ENCODE measurements at places on chromosomes 2 and 18. TPM values are rescaled to one million over a fixed set of nuclear protein-coding genes. Genes with fewer than 3 reads are reported as not detected.

- DNase-seq, result peak; percentile 36
Observed at GRCh38 chr2:173555833-173556232, 201.2 kb downstream of the CDCA7 start.

DNA sequence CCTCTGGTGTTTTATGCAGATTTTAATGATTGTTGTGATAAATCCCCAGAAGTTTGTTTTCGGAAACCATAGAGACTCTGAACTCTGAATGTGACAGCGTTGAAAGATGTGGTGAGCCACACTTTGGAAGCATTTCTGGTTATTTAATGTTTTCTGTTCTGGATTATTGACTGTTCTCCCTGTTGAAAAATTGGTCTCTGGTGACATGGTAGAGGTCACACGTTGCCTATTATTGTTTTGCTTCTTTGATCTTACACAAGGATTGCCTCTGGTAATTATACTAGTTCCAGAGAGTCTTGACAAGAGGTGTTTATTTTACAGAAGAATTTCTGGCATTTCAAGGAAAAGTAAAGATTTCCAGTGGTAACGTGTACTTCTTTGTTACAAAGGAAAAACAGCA lies 127.1 kb downstream of the GREB1L start:
- DNase-seq, result no peak

DNA sequence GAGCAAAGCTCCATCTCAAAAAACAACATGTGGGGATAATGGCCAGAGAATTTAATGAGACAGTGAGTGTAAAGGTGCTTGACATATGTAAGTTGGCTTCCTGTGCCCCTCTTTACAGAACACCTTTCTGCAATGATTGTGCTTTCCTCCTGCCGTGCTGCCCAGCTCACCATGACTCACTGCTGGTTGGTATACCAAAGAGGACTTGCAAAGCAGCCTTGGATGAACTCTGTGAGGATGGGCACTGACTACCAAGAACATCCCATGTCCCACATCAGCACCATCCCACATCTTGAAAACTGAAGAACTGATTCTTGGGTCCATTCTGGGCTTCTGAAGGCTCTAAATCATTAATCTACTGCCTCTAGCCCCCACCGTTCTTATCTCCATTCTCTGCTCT lies 52.2 kb downstream of the NGEF start:
- DNase-seq, result no peak

DNA sequence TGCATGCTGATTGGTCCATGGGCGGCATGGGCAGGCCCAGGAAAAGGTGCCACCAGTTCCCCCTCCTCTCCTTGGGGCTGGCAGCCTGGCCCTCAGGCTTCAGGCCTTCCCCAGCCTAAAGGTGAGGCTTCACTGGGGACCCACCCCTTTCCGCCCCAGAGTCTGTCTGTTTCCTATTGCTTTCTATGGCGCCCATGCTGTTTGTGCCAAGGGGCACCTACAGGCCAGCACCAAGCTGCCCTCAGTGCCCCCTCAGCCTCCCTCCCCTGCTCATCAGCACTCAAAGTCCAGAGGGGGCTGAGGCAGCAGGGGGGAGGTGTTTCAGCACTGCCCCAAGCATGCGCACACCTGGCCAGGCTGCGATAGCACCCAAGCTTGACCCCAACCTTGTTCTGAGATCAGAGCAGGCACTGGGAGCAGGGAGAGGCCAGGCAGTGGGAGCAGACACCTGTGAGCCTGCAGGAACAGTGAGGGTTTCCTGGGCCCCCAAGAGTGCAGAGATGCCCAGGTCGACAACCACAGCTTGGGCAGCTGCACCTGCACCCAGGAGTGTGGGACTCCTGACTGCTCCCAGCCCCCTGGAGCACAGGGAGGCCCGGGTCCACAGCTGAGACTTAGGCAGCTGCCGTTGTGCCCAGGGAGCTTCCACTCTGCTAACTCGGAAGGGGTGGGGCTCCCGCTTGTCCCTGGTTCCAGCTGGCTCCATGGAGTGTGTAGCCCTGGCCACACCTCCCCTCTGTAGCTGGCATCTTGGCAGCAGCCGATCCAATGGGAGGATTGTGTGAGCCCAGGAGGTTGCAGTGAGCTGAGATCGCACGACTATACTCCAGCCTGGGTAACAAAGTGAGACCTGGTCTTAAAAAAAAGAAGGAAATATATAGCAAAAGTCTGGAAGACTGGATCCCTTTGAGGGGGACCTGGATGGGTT lies 69.1 kb downstream of the NCAPH start:
- no peak for DNase-seq

DNA sequence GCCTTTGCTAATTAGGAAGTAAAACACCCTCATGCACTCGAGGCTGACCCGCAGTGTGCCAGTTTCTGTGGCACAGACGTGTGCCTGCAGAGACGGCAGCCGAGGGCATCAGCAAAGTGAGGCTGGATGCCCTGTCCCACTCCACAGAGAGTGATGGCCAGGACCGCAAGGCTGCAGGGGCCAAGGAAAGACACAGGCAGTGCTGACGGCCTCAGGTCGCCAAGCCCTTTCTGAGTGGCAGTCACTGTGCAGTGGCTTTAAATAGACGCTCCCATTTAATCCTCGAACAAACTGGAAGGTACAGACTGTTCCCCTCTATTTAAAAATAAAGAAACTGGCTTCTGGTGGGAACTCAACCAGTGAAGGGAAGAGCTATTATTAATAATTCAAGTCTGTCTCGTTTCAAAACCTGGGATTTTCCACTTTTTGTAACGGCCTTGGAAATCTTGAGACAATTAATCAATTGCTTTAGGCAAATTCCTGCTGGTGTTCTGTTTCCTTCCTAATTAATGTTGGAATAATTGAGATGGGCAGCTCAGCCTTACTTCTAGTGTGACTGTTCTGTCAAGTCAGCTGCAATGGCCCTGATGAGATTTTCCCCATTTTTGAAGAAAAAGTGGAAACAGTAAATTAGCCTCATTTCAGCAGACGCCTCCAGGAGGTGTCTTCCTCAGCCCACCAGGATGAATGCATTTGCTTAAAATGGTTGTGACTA lies 644.6 kb upstream of the RAB6C start:
- no peak for DNase-seq

DNA sequence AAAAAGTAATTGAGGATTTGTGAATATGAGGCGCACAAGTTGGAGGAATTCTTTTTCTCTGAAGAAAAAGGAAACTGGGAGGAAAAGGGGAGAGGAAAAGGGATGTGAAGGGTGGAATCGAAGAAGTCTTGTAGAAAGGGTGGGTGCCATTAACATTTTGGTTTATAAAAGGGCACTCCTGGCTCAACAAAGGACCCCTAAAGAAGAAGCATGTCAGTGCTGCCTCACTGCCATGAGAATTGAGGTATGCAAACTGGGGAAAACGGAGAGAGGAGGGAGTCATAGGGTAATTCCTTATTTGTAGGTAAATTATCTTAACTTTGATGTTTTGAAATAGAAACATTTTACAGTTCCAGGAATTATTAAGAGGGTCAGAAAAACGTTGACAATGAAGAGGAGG lies 207.2 kb downstream of the NAPG start:
- DNase-seq, result no peak

GRCh38 chr2:227862227-227862740 lies 9.1 kb upstream of the DAW1 start:
- no peak for DNase-seq

DNA sequence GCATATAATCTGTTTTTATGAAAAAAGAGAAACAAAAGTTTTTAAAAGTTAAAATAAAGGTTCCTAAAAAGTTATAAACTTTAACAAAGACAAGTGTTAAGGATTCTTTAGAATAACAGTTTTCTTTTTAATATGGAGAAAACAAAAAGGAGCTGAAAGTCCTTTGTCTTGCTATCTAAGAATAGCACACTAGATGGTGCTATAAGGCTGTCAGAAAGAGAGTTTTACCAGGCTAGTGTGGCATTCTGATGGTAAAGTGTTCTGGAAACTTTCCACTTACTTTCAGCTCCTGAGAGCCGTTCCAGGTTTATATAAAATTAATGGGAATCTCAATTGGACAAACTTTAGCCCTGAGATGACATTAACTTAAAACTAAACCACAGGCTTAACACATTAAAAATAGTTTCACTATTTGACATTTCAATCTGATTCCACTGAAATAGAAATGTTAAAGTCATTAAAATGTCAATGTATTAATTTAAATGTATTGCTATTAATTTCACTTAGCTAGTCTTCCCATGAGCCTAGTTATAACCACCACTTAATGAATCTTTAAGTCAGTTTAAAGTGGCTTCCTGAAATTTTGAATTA lies 3.7 kb downstream of the FBXO48 start:
- no peak for DNase-seq

- DNase-seq, result no peak
Observed at GRCh38 chr2:24456599-24457556, 34.2 kb upstream of the NCOA1 start.

DNA sequence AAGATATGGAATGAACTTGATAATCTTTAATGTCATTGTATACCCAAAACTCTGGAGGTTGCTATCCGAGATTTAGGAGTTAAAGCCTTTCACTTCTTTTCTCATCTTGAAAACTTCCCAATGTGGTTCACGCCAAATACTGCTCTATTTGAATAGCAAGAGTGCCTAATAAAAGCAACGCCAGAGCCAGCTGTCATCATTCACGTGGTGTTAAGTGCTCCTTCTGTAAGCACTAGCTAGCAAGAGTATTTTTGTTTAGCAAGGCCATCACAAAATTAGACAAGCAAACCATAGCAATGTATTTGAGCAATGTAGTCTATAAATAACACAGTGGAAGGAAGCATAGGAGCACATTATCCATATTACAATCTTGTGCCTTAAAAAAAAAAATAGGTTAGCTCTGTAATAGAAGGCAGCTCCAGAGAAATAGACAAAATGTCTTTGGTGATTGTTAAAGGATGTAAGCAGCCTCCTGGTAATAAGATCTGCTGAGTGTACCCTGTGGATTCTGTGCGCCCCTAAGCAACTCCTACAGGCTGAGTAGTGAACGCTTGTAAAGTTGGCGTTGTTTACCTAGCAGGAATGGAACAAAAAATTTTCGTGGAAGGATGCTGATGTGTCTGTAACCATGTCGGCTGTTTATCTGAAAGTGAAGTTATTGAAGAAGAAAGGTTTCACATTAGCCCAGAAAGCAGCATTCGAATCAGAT lies 518.0 kb downstream of the CNTNAP5 start:
- peak; percentile 31 for DNase-seq

DNA sequence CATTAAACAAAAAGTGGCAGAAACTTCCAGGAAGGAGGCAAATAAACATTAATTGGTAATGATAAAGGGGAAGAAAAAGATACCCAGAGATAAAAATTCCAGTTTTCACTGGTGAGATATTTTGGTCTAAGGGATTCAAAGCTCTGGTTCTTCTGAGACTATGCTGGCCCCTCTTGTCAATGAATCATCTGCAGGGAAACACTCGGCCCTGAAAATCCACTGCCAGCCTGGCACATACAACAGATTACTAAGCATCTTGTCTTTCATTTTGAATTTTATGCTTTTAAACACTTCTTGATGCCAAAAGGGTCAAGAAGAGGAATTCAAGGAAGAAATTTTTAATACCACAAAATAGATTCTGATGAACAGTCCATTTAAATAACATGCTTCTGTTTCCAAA lies 1603.8 kb upstream of the ZEB2 start:
- no peak for DNase-seq

The C2orf80 gene
- not detected for polyA plus RNA-seq

The FAM110C gene
- polyA plus RNA-seq, result 3.8 TPM

The NOL4 gene
- polyA plus RNA-seq, result 1.3 TPM

DNA sequence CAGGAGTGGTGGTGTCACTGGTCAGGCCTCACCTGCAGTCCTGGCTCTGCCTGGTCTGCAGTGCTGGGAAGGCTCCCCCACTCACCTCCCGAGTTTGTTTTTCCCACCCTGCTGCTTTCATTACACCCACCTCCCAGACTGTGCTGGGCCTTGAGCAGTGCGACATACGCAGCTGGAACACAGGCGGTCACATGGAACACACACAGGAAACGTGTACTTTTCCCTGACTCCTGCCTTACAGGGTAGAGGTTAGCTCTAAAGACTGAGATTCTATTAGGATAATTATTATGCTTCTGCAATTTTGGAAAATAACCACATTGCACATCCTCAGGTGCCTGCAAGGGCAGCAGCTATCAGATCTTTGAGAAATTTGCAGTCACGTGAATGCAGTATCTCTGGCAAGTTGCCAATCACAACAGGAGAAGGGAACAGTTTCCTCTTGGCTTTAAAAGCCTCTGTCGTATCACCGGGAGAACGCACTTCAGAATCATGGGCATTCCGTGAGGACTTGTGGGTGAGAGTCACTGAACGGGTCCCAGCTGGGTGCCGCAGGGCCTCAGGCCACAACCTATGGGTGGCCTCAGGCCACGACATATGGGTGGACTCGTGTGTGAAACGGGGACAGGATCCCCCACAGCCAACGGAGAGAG lies 136.5 kb downstream of the ZNF236 start:
- peak; percentile 40 for DNase-seq

DNA sequence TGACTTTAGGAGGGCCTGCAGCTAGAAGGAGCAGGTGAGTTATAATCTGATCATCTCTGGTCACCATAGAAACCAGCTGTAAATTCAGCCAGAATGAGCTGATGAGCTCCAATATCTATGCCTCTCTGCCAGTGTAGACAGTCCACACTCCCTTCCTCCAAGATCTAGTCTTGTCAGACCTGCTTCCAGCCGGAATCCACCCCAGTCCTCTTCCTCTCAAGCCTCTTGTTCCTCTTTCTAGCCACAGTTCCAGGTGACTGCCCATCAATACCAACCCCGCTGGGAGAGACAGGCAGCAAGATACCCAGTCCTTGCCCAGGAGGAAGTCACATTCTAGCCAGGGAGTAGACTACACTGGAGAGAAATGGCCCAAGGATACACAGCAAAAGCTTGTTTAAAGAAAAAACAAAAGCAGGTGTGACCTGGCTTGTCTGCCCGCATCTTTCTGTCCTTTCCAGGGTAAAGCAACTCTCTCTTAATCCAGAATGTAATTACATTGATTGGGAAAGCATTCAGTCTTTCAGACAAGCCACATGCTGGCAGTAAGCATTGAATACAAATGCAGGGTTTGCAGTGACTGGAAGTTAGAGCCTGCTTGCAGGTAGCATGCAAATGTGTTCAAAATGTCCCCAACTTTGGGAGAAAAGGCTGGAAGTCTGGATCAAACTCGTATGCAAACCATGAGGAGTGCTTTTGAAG lies 9.0 kb upstream of the SLC35F6 start:
- DNase-seq, result no peak

DNA sequence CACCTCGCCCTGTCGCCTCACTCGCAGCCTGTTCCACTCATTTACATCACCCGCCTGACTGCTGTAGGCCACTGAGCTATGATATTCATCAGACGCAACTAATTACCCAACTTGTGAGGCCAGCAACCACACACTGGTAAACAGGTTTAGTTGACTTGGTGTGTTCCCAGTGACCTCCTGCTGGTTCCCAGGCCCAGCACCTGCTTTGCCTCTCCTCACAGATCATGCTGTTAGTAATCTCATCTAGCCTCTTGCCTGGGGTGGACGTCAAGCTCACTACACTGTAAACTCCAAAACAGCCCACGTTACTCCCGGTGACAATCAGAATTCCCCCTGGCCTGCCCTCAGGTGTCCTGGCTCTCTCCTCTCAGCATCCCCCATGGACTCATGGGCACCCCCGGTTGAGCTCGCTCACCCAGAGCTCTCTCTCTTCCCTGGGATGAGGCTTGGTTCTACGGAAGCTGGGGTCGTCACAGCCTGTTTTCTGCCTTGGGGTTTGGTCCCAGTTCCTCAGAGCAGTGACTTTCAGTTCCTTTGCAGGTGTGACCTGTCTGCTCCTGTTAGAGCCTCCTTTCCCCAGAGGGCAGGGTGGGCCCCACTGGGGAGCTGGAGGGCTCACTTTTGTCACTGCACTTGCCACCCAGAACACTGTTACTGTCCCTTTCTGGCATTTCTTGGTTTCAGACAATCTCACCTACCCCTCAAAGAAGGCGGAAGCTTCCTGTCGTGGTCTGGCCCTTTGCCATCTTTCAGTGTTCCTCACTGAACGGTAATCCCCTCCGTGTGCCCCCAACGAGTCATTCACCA lies 40.3 kb downstream of the INPP5D start:
- no peak for DNase-seq

All from urinary bladder (tissue), 4 donors.